ENCODE measurements at places on chromosomes 5 and 9.

- DNase-seq: no peak
These were observed 20.5 kb downstream of the EQTN start for GRCh38 chr9:27276193-27277030.

- DNase-seq: no peak
These were observed 593.0 kb downstream of the BNC2 start for GRCh38 chr9:16277471-16277960.

GRCh38 chr5:94086194-94086593, 344.8 kb upstream of the POU5F2 start:
- no peak for DNase-seq

DNA sequence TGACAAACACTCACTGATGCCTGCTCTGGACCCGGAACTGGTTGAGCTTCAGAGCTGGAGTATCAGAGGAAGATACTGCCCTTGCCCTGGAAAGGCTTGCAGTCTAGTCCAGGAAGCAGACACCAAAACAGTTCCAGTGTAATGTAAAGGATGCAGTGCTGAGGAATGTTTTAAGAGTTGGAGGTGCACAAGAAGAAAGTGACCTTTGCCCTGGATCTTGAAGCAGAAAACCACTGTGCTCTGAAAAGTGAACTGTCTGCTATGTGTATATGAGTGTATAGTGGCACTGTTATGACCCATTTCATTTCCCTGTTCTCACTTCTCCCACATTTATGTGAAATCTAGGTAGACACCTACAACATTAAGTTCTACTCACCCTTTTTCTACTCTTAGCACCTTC, 2.1 kb downstream of the ZNF346 start:
- no peak for DNase-seq

- no peak for DNase-seq
These were observed 47.5 kb downstream of the NEURL1B start for GRCh38 chr5:172688349-172689217.
